Renal cortex interstitium (tissue), 15 donors: ENCODE measurements at places on chromosomes 3 and 15. TPM values are rescaled to one million over a fixed set of nuclear protein-coding genes. Genes with fewer than 3 reads are reported as not detected.

Gene DISP2
- polyA plus RNA-seq: 0.42 TPM

Gene HGD
- polyA plus RNA-seq: 104 TPM

Gene TTC21A
- 20.2 TPM for polyA plus RNA-seq

Gene PLA2G4E
- polyA plus RNA-seq: not detected

Gene MORC1
- 0.78 TPM for polyA plus RNA-seq

Gene PTX3
- 2.9 TPM for polyA plus RNA-seq
